ENCODE measurements at places on chromosomes 2 and 18.

DNA sequence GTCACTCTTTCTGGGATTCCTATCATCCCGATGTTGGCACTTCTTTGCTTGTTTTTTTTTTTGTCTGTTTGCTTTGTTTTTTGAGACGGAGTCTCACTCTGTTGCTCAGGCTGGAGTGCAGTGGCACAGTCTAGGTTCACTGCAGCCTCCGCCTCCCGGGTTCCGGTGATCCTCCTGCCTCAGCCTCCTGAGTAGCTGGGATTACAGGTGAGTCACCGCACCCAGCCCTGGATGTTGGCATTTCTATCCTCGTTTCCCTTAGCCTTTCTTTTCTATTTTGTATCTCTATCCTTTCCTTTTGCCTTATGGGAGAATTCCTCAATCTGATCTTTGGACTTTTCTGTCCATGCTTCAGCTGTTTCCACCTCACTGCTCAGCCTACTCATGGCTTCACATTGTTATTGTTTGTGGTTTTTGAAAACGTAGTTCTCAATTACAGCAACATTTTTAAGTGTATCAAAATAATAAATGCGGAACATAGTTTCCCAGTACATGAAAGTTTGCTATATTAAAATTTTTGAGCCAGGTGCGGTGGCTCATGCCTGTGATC lies 62.1 kb upstream of the ZNF516 start:
- no peak for DNase-seq

GRCh38 chr2:23456396-23456795 lies 71.4 kb downstream of the KLHL29 start:
- DNase-seq: no peak

DNA sequence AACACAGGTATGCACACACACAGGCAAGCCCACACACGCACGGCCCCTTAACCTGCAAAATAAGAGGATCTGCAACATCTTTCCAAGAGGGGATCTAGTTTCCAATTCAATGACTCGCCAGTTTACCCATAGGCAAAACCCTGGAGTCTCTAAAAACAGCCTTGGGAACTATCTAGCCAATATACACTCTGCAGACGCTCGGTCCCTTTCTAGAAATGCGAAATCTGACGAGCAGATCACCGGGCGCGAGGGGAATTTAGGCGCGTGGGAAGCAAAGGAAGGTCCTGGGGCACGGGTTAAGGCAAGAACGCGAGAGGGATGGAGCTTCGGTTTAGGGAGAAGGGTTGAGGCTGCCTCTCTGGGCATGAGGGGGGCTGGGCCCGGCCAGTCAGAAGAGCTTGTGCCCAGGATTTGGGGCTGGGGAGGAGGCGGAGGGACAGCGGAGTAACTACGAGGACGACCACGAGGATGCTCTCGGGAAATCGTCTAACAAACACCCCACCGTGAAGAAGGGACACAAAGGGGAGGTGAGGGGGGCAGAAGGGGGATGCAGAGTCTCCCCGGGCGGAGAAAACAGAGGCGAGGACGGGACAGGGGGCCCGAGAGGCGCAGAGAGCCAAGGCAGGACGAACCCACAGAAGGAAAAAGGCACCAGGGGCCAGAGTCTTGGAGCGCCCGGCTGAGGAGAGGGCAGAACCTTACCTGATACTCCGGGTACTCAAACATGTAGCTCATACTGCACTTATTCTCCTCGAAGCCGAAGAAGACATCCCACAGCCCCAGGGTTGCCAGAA lies 542 bp downstream of the PGAP1 start:
- DNase-seq: peak; percentile 9

GRCh38 chr2:160371251-160372009 lies 122.2 kb downstream of the RBMS1 start:
- no peak for DNase-seq

DNA sequence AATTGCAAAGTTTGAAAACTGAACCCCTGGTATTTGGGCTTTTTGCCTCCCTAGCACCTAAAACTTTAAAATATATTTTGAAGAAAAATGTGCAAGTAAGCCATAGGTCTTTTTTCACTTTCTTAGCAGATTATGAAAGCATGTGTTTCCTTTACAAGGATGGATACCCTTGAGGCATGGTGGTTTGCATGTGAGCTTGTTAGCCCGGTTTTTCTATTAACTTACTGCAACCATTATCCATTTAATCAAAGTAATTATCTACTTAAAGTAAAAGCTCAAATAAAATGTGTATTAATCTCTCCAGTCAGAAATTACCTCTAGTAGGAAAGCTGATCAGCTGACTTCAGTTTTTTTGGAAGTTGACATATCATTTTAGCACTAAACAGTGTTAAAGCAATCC lies 140.6 kb downstream of the EML6 start:
- DNase-seq: no peak

DNA sequence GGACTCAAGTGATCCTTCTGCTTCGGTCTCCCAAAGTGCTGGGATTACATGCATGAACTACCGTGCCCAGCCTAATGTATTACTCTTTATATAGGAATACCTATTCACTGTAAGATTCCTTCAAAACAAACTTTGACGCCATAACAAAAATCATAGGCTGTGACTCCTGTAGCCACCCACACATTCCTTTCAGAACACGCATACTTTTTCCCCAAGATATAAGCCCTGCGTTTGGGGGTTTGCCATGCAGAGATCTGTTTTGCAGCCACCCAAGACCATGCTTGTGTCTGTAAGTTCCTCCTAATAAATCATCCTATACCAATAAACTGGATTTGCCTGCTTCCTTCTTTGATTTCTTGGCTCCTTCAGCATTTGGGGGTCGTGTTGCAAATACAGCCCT lies 46.0 kb upstream of the STON1 start:
- no peak for DNase-seq

DNA sequence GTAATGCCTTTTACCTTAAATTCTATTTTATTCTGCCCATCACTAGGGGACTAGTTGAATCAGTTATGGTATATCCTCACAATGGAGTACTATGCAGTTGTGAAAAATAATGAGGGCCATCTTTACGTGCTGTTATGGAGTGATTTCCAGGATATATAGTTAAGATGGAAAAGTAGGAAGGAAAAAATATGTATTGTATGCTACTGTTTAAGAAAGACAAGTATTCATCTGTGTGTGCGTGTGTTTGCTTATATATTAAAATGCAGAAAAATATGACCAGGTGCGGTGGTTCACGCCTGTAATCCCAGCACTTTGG lies 32.5 kb upstream of the MRPL33 start:
- no peak for DNase-seq

- DNase-seq: no peak
Observed at GRCh38 chr2:151560289-151560688, 150.6 kb downstream of the RIF1 start.

- no peak for DNase-seq
Observed at GRCh38 chr2:240462707-240463273, 27.3 kb downstream of the GPC1 start.

DNA sequence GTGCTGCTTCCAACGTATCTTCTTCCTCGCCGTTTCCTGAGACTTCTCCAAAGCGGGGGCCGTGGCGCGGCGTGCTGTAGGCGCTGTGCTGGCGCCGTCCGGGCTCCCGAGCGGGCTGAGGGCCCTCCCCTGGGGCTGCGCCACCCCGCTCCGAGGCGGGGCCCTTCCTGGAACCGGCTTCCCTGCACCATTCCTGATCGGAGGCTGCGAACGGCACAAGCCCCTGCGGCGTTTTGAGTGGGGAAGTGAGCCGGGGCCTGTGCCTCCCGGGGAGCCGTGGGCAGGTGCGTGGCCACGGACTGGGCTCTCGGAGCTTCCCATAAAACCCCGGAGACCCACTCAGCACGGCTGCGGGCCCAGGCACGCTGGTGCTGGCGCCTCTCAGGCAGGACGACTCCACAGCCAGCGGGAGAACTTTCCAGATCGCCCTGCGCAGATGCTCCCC lies 74.7 kb downstream of the PSMG2 start:
- no peak for DNase-seq

- DNase-seq: no peak
Observed at GRCh38 chr2:178796079-178796677, 11.0 kb downstream of the TTN start.

DNA sequence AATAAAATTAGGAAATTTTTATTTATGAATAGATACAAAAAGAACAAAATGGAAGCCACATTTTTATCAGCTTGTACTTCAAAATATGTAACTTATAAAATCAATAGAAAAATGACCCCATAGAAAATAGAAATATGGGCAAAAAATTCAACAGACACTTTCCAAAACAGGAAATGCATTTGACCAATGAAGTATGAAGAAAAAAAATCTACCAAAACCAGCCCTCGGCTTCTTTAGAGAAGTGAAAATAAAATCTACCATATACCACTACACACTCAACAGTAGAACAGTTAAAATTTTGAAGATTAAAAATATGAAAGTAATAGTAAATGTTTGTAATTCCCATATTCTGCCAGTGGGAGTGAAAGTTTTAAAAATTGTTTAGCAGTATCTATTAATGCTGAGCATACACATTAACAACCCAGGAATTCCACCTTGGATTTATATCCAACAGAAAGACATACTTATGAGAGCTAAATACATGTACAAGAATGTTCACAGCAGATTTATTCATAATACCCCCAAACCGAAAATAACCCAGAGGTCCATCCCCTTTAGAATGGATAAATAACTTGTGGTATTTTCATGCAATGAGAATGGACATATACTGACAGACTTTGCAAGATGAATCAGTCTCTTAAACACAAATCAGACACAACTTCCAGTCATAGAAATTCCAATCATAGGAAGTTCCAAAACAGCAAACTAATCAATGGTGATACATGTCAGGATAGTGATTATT lies 318.0 kb downstream of the FIGN start:
- DNase-seq: no peak

DNA sequence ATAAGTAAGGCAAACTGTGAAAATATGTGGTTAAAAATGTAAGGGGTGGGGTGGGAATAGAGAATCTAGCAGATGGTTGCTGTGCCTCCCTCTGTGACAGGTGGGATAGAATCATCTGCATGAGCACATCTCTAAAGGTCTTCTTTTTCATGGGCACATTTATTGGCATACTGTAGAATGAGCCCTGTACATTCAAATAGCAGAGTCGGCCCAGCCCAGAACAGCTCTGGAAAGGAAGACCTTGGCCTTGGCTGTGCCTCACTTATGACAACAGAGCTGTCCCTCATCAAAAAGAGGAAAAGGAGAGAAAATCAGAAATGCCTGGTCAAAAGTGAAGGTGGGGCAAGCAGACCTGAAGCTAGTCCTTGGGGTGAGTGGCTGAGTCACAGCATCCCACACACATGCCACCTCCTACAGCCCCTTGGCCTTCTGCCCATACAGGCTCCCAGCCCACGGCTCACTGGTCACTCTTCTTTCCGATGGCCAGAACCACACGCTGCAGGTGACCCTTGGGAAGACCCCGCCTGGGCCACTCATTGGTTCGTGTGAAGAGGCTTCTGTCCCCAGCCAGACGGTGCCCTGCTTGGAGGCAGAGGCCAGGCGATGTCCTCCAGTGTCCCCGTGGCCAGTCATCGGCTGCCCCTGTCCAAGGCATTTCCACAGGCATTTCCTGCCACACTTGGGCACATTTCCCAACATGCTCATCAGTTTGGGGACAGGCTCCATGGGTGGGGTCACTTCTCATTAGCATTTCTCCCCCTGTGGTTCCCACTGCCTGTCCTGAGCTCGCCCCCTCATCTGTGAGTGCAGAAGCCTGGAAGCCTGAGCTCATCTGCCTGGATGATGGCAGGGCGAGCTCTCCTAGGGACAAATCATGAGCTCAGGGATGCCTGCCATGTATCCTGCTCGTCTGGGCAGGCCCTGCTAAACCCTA lies 113.6 kb downstream of the MCFD2 start:
- DNase-seq: no peak

GRCh38 chr18:48030616-48031480 lies 100.4 kb upstream of the SMAD2 start:
- DNase-seq: no peak

GRCh38 chr18:26471826-26472225 lies 76.5 kb downstream of the KCTD1 start:
- DNase-seq: no peak

- DNase-seq: no peak
Observed at GRCh38 chr18:48986851-48987761, 36.3 kb upstream of the SMAD7 start.

GRCh38 chr2:68521037-68521436 lies 53.7 kb downstream of the APLF start:
- DNase-seq: no peak

- DNase-seq: no peak
Observed at GRCh38 chr18:58362829-58363271, 266.0 kb downstream of the ALPK2 start.

DNA sequence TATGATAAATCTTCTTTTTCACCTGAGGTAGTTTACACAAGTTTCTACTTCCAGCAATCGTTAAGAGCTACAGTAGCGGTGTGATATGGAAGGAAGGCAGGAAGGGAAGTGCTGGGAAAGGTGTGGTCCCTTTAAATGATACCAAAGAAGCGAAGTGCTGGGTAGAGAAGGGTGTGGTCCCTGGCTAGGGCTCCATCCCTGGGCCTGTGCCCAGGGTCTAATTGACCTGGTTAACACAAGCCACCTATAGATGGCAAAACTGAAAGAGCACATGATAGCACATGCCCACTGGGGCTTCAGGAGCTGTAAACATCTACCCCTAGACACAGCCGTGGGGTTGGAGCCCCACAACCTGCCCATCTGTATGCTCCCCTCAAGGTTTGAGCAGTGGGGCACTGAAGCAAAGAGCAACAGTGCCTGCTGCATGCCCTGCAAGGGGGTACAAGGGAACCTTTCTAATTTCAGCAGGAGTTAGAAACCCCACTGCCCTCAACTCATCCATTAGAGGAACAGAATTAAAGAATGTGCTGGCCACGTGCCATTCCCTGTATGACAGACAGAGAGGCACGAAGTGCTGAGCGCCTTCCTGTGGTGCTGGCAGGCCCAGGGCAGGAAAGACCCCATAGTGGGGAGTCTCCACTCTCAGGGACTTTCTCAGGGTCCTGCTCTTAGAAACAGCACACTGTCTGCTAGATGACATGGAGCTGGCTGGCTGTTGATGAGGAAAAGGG lies 153.1 kb upstream of the LMAN1 start:
- DNase-seq: no peak

- DNase-seq: no peak
Observed at GRCh38 chr18:53153281-53153680, 813.3 kb downstream of the DCC start.

- DNase-seq: no peak
Observed at GRCh38 chr18:56252456-56252855, 385.9 kb downstream of the TXNL1 start.

DNA sequence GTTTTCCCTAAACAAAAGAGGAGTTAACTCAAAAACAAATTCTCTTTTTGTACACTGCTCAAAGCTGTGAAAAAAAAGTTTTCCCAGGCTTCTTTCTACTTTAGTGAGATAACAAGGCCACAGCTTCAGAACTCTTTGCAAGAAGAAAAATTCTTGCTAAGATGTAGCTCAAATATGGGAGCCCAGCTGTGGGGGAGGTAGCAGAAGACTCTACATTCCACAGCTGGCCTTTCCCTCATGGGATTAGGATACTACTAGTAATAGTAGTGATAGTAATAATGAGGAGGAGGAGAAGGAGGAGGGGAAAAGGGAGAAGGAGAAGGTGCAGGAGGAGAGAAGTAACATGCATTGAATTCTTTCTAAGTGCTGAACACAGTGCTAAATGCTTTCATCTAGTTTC lies 19.2 kb upstream of the CERS6 start:
- no peak for DNase-seq

- no peak for DNase-seq
Observed at GRCh38 chr2:37617119-37617892, 54.1 kb downstream of the CDC42EP3 start.

All from effector CD4-positive, alpha-beta T cell (primary cell).